ENCODE measurements at places on chromosomes 2 and 18. TPM values are rescaled to one million over a fixed set of nuclear protein-coding genes. Genes with fewer than 3 reads are reported as not detected.

DNA sequence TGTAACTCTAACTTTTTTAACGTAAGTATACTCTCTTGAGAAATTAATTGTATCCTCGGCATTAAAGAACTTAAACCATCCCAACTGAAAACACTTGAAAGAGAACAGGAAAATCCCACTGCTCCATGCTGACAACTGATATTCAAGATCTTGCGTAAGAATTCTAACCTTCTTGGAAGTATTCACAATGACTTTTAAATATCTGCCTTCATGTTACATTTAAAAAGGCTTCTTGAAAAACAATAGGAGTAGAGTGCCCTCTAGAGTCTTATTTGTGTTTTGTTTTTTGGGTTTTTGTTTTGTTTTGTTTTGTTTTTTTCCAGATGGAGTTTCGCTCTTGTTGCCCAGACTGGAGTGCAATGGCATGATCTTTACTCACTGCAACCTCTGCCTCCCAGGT, 65.4 kb upstream of the DNAJC10 start:
- DNase-seq = no peak
- no peak overlapping the region for H3K4me3 ChIP-seq
- no peak overlapping the region for H3K27ac ChIP-seq
- H3K36me3 ChIP-seq = no peaks in the 10 kb centered on the region
- H3K27me3 ChIP-seq = no peaks in the 10 kb centered on the region

DNA sequence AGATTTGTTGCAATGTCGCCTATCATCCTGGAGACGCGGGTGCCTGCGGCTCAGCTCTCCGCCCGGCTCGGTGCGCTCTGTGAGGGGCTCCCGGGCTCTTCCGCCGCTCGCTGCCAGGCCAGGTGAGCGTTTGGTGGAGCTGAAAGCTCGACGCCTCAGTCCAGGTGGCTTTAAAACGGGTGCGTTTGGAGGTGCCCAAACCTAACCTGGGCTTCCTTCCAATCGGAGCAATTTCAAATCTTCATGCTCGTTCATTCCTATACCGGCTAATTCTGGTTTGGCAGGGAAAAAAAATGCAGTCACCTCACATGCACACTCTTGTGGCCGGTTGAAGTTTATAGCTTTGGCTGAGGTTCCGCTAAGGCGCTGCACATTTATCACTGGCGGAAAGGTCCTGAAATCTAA, at the start of gene SLC16A14:
Gene SLC16A14, minus strand, starts transcription at position 274 of the 405 bp plus-strand sequence. CDS start 9,572 bp downstream, outside the sequence.
- DNase-seq = no peak
- no peaks in the 10 kb centered on the region for H3K36me3 ChIP-seq
- peaks cover 10% of the 10 kb centered on the region for H3K4me1 ChIP-seq
- H3K27ac ChIP-seq = peak within 1 kb of the TSS; percentile 44
- H3K27me3 ChIP-seq = peaks cover 4% of the 10 kb centered on the region
- peak within 1 kb of the TSS; percentile 62 for H3K4me3 ChIP-seq

- H3K36me3 ChIP-seq = no peaks in the 10 kb centered on the region
- H3K4me1 ChIP-seq = no peaks in the 10 kb centered on the region
- no peak overlapping the region for H3K4me3 ChIP-seq
- no peak overlapping the region for H3K27ac ChIP-seq
- peak; percentile 53 for DNase-seq
Observed at GRCh38 chr2:231900486-231900942, 25.7 kb downstream of the NPPC start.

- H3K4me3 ChIP-seq = no peak overlapping the region
- no peaks in the 10 kb centered on the region for H3K4me1 ChIP-seq
- no peaks in the 10 kb centered on the region for H3K27me3 ChIP-seq
- no peak overlapping the region for H3K27ac ChIP-seq
- no peak for DNase-seq
- no peaks in the 10 kb centered on the region for H3K36me3 ChIP-seq
Observed at GRCh38 chr18:404061-404636, 96.4 kb downstream of the COLEC12 start.

DNA sequence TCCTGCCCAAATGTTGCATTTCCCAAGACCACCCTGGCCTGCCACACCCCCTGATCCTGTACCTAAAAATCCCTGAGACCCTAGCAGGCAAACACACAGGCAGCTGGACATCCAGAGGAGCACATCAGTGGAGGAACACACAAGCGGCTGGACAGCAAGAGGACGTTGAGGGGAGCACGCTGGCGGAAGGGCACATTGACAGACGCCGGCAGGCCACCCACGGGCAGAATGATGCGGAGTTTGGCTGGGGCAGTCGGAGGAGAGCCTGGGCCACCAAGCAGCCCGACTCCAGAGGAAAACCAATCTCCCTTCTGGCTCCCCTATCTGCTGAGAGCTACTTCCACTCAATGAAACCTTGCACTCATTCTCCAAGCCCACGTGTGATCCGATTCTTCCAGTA, 47.7 kb downstream of the EMX1 start:
- H3K36me3 ChIP-seq = peaks cover 16% of the 10 kb centered on the region
- no peak for DNase-seq
- no peaks in the 10 kb centered on the region for H3K27me3 ChIP-seq
- H3K4me1 ChIP-seq = no peaks in the 10 kb centered on the region
- H3K4me3 ChIP-seq = no peak overlapping the region
- H3K27ac ChIP-seq = no peak overlapping the region

The SNORC gene
- 4.1 TPM for total RNA-seq
